Activated CD8-positive, alpha-beta memory T cell treated with anti-CD3 and anti-CD28 coated beads, Interleukin-2, amount 10 ng/mL, durations not matched to agents 7 days and 5 days (primary cell): ENCODE measurements at places on chromosomes 13 and 19. TPM values are rescaled to one million over a fixed set of nuclear protein-coding genes. Genes with fewer than 3 reads are reported as not detected.

- no peak overlapping the region for H3K27ac ChIP-seq
- H3K27me3 ChIP-seq = no peaks in the 10 kb centered on the region
- H3K4me3 ChIP-seq = no peak overlapping the region
- DNase-seq = no peak
- no peaks in the 10 kb centered on the region for H3K36me3 ChIP-seq
Measured at GRCh38 chr19:1851654-1852580, 3.6 kb upstream of the REXO1 start.

DNA sequence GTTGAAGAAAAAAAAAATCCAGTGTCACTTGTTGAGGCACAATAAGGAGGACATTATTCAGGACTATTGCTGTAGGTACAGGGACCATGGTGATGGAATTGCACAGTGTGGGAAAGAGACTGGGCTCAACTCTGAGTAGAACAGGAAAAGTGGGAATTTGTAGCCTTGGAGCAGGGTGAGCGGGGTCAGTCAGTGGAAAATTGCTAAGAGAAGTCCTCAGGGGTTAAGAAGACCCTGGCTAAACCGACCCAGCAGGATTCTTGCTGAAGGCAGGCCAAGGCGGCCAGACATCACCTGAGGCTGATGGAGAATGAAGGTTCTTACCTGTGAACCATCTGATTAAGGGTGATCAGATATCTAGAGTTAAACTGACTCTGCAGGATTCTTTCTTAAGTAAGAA lies 12.5 kb downstream of the LAIR2 start:
- H3K4me3 ChIP-seq = no peak overlapping the region
- H3K4me1 ChIP-seq = peaks cover 20% of the 10 kb centered on the region
- H3K36me3 ChIP-seq = no peaks in the 10 kb centered on the region
- no peak for DNase-seq
- H3K27ac ChIP-seq = no peak overlapping the region

DNA sequence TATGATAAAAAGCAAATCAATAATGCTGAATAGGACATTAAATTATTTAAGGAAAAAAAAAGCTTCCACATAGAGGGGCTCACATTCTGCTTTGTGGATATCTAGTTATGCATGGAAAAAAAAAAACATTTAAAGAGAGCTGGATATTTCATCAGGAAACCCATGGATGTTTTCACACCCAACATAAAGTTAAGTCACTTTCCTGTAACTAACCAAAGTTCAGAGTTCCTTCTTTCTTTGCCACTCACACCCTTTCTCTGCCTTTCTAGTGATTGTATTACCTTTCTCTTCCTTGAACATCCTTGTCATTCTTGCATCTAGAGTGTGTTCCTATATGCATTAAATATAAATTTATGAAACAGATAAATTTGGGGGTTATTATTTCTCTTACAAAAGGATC lies 47.2 kb downstream of the RFXAP start:
- H3K4me3 ChIP-seq = no peak overlapping the region
- no peak overlapping the region for H3K27ac ChIP-seq
- H3K36me3 ChIP-seq = no peaks in the 10 kb centered on the region
- H3K27me3 ChIP-seq = peaks cover 54% of the 10 kb centered on the region
- peaks cover 12% of the 10 kb centered on the region for H3K4me1 ChIP-seq

DNA sequence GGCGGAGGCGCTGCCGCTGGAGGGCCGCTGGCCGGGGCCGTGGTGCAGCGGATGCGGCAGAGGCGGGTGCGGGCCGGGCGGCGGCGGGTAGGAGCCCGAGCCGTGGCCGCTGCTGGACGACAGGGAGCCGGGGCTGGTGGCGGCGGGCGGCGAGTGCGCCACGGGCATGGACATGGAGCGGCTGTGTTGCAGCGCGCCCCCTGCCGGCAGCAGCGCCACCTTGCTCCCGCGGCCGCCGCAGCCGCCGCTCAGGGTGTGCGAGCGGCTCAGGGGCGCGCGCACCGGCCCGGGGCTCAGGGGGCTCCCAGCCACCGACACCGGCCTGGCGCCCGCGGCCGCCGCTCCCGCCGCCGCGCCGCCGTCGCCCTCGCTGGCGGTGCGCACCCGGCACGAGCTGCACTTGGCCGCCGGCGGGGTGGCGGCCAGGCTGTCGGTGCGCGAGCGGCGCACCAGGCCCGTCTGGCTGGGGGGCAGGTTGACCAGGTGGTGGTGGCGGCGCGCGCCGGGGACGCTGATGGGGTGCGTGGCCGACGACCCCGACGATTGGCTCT lies 1.7 kb downstream of the IRS2 start:
- peak overlapping the region; percentile 51 for H3K4me3 ChIP-seq
- peaks cover 14% of the 10 kb centered on the region for H3K4me1 ChIP-seq
- peak; percentile 54 for DNase-seq
- H3K36me3 ChIP-seq = no peaks in the 10 kb centered on the region
- no peak overlapping the region for H3K27ac ChIP-seq

DNA sequence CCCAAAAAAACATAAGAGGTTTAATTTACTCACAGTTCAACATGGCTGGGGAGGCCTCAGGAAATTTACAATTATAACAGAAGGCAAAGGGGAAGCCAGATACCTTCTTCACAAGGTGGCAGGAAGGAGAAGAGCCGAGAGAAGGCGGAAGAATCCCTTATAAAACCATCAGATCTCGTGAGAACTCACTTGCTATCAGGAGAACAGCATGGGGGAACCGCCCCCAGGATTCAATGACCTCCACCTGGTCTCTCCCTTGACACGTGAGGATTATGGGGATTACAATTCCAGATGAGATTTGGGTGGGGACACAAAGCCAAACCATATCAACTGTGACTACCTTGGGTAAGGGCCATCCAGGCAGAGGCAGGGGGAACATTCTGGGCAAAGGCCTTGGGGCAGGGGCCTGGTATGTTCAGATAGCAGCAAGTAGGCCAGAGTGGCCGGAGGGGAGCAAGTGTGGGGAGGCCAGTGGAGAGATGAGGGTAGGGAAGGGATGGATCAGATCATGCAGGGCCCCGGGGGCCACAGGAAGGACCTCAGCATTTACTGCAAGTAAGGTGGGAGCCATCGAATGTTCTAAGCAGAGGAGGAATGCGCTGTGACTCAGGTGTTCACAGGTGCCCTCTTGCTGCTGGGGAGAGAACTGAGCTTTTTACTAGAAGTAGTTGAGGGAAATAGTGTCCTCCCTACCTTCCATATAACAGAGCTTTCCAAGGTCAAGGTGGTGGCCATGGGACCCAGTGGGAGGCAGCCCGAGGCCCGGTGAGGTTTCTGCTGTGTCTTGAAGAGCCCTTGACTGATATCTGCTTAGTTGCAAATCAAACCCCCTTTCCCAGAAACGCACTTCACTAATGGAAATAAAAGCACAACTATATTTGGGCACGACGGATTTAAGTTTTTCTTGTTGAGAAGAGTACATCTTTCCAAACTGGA lies 18.0 kb downstream of the RAB3D start:
- H3K4me3 ChIP-seq = no peak overlapping the region
- no peak for DNase-seq
- H3K36me3 ChIP-seq = no peaks in the 10 kb centered on the region
- peaks cover 15% of the 10 kb centered on the region for H3K27me3 ChIP-seq

DNA sequence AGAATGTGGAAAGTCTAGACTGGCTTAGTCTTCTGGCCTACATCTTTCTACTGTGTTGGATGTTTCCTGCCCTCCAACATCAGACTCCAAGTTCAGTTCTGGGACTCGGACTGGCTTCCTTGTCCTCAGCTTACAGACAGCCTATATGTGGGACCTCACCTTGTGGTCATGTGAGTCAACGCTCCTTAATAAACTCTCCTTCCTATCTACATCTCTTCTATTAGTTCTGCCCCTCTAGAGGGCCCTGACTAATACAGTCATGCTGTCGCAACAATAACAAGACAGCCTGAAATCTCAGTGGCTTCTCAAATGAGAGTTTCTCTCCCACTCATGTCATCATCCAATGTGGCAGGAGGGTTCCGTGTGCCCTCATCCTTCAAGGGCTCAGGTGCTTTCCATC lies 347.8 kb downstream of the MZT1 start:
- no peak overlapping the region for H3K4me3 ChIP-seq
- H3K27ac ChIP-seq = no peak overlapping the region
- no peaks in the 10 kb centered on the region for H3K27me3 ChIP-seq

DNA sequence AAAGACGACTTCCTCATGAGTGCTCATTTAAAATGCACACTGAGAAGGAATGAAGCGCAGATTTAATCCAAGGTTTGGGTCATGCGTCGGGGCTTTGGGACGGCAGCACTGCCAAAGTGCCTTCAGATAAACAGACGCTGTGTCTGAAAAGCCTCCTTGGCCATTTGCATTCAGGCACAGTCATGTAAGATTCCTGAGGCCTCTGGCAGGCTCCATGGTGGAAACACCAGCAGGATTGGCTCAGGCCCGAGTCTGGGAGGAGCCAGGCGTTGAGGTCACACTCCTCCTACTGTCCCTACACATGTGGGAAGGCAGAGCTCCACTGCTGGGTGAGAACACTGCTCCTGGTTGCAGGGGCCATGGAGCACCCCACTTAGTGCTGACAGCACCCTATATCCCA lies 113.3 kb upstream of the KL start:
- DNase-seq = no peak
- no peak overlapping the region for H3K4me3 ChIP-seq
- H3K4me1 ChIP-seq = peaks cover 32% of the 10 kb centered on the region
- H3K27ac ChIP-seq = no peak overlapping the region
- H3K27me3 ChIP-seq = peaks cover 33% of the 10 kb centered on the region

Gene PSG3
- total RNA-seq = not detected

Gene SERP2
- total RNA-seq = not detected
